Astrocyte of the hippocampus (primary cell): ENCODE measurements at places on chromosomes 7 and 10.

DNA sequence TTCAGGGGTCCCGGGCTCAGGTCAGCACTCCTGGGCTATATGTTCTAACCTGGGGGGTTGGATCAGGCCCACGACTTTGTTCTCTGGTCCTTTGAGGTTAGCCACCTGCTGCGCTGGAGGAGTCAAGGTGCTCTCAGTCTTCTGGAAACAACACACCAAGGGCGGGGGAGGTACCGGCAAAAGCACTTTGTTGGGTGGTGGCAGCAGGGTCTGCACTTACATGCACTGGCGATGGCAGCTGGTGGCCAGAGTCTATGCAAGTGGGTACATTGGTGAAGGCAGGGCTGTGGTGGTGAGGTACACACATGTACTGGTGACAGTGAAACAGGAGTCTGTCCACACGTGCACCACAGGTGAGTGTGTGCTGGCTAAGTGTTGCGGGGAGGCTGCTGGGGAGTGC is 194.2 kb upstream of the MAGI2 start:
- no peak for DNase-seq

- no peak for DNase-seq
Measured at GRCh38 chr7:925601-926000, 28.9 kb downstream of the ADAP1 start.

DNA sequence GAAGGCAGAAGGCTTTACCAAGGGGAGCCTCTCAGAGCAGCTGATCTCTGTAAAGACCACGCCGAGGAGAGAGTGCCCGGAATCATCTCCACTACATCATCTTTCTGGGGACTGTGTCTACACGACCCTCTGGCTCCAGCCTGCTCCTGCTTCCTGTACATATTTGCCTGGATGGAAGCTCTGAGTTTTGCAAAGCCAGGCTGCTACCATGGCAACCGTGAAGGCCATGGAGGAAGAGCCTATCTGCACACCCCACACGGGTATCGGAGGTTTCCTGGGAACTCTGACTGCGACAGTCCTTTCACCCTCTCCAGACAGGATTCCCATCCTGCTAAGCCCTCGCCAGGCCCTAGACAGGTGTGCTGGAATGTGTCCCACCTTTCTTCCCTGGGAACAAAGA is 83.4 kb upstream of the TNRC18 start:
- DNase-seq, result no peak

DNA sequence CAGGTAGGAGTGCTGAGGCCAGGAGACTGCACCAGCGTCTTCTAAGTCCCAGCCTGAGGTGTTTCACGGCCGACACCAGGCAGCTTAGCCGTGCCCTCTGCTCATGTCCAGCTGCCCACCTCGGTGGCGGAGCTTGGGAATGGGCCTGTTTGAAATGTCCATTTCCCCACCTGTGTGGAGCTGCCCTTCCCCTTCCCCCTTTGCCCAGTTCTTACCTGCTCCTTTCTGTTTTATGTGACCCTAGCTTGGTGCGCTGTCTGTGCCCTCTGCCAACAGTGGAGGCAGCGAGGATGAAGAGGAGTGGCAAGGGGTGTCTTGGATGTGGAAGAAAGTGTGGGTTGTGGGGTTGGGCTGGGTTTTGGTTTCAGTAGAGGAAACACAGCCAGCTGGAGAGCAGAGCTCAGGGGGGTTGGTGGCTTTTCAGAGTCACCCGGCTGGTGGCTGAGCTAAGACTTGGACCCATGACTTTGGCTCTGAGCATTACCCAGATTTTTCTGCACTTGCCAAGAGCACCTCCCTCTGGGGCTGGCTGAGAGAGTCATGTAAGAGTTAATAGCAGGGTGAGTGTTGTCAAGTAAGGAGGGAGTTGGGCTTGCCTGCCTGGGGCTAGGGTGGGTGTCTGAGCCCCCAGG is 37.4 kb downstream of the GBX1 start:
- no peak for DNase-seq

DNA sequence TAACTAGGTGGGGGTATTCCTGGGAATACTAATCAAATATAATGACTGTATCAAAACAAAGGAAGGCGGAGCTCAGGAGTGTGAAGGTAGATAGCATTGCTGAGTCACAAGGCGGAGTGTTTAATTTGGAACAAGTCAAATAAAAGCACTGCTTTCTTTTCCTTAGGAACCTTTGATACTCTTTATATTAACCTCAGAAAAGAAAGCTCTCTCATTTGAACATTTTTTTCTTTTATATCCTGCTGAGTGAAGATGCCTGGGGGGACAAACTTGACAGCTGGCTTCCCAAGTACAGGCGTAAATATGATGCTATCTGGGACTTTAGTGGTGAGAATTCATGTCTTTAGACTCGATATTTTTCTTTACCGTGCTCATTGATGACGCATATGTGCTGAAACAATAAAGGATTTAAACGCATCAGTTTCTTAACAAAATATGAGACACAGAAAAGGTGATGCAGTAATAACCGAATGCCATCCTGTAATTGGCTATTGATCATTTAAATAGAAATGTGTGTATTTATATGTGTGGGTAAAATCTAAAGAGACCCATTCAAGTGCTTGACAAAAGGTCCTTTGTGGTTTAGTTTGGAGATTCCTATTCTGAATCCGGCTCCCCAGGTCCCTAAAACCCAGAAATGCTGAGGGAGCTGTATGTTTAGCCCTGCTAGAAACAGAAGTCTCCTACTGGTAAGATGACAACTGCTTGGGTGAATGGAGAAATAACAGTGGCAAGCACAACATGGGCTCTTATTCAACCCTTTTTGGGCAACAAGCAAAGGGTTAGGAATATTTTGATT is 102.7 kb downstream of the PRTFDC1 start:
- DNase-seq, result peak; percentile 58

DNA sequence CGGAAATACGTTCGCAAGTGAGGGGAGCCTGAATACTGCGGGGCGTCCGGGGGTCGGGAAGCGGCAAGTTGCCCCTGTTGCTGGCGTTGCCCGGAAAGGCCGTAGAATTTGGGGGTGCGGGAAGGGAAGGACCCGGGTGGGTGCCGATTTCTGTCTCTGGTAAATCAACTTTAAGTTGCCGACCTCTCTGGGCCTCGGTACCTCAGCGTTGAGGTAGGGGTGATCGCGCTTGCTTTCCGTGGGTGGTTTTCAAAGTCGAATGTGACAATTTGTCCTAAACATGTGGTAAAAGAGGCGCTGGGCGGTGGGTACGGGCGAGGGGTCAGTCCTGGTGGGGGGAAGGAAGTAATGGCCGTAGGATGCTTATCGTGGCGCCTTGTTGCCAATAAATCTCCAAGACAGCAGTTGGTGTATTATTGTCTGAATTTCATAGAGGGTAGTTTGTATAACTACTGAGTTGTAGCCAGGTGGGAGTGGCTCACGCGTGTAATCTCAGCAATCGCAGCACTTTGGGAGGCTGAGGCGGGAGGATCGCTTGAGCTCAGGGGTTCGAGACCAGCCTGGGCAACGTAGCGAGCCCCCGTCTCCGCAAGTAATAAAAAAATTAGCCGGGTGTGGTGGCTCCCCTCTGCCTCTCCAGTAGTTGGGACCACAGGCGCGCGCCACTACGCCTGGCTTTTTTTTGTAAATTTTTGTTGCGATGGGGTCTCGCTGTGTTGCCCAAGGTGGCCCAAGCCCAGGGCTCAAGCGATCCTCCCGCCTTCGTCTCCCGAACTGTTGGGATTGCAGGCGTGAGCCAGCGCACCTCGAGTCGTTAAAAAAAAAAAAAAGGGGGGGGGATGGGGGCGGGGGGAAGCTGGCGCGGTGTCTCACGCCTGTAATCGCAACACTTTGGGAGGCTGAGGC is 644 bp downstream of the BUD23 start:
- no peak for DNase-seq

- peak; percentile 2 for DNase-seq
Measured at GRCh38 chr10:64385355-64385754, 864.2 kb downstream of the REEP3 start.

DNA sequence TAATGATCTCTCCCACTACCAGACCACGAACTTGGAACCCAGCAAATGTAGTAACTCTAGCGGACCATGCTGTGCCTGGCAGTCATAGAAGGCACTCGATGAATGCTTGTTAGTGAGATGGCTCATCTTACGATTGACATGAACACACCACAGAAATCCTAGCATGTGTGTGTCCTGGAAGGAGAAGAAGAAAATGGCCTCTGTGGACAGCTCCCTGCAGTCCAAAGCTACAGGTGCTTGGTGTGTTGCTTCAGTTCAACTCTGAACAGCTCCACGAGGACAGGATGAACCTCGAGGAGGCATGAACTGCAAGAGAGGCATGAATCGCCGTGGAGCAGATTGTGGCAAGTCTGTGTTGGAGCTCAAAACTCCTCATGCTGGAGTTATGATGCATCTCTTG is 93.5 kb downstream of the KLF6 start:
- peak; percentile 42 for DNase-seq

DNA sequence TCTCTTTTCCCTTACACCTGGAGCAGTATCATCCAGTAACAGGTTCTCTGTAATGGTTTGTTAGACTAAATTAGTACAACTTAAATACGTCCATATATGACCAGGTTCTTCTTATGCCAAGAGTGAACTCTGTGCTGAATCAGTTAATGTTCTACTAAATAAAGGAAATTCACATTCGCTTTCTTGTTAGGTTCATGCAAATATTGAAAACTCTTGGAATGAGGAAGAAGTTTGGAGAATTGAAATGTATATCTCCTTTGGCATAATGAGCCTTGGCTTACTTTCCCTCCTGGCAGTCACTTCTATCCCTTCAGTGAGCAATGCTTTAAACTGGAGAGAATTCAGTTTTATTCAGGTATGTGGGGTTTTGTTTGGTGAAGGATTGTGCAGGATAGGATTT is 15.3 kb upstream of the CFAP69 start:
- DNase-seq, result no peak

DNA sequence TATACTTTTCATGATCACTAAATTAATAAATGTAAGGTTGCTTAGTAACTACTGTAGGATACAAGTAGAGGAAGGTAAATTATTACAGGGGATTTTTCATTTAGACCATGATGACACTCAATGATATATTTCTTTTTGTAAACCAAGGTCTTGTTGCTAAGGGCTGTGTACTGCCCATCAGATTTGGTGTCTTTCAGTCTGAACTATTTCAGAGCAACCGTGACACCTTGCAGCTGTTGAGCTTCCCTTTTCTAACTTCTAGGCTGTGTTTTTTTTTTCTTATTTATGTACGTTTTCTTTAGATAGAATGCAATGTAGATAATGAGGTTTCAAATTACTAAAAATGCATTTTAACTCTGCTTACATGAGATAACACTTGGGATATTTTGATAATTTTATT is 292.0 kb upstream of the MBL2 start:
- DNase-seq, result no peak

DNA sequence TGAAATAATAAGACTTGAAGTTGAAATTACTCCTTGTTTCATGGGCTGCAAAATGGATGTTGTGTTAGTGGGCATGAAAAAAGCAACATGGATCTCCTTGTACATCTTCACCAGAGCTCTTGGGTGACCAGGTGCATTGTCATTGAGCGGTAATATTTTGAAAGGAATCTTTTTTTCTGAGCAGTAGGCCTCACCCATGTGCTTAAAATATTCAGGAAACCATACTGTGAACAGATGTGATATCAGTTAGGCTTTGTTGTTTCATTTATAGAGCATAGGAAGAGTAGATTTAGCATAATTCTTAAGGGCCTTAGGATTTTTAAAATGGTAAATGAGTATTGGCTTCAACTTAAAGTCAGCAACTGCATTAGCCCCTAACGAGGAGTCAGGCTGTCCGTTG is 15.3 kb downstream of the STAG3 start:
- DNase-seq, result no peak

- no peak for DNase-seq
Measured at GRCh38 chr10:97627731-97628130, 5.6 kb downstream of the MORN4 start.

- DNase-seq, result no peak
Measured at GRCh38 chr10:79414714-79415113, 30.7 kb downstream of the ZCCHC24 start.

DNA sequence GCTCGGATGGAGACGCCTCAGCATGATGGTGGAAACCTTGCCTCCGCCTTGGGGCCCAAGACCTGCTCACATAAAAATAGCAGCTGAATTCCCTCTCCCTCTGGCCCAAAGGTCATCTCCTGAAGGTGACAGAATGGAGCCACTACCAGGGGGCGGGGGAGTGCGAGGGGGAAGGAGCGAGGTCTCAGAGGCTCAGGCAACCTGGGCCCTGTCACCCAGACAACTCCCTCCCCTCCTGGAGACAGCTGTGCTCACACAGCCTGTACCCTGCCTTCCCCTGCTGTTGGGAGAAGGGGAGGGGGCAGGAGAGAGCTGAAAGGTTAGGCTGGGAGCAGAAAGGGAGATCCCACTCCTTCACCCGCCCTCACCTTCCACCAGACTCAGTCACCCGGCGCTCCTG is 173.0 kb upstream of the RHEB start:
- no peak for DNase-seq

DNA sequence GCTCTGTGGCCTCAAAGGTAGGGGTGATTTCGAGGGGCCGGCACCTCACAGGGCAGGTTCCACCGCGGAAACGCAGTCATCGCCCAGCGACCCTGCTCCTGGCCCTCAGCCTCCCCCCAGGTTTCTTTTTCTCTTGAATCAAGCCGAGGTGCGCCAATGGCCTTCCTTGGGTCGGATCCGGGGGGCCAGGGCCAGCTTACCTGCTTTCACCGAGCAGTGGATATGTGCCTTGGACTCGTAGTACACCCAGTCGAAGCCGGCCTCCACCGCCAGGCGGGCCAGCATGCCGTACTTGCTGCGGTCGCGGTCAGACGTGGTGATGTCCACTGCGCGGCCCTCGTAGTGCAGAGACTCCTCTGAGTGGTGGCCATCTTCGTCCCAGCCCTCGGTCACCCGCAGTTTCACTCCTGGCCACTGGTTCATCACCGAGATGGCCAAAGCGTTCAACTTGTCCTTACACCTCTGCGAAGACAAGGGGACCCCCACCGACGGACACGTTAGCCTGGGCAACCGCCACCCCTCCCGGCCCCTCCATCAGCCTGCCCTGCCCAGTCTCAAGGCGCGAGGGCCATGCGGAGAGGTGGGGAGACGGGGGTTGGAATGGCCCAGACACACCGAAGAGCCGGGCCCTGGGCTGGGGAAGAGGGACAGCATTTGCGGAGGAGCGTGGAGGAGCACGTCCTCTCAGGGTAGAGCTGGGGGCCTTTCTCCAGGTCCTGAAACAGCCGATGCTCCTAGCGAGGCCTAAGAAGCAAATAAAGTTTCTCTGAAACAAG is 6.0 kb downstream of the SHH start:
- DNase-seq, result no peak

- DNase-seq, result no peak
Measured at GRCh38 chr7:3630081-3630480, 329.0 kb downstream of the SDK1 start.

DNA sequence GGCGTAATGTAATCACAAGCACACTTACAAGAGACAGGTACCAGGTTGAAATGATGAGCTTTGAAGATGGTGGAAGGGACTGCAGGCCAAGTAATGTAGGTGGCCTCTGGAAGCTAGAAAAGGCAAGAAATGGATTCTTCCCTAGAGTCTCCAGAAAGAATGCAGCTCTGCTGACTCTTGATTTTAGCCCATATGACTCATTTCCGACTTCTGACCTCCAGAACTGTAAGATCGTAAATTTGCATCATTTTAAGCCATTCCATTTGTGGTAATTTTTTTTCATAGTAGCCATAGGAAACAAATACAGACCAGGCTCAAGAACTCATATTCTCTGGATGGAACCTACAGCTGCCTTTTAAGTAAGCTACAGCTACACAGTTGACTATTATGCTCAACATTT is 315.5 kb downstream of the MAGI2 start:
- no peak for DNase-seq

- peak; percentile 58 for DNase-seq
Measured at GRCh38 chr7:30914596-30914995, 2.9 kb downstream of the AQP1 start.

- DNase-seq, result peak; percentile 81
Measured at GRCh38 chr7:786472-787255, 45.6 kb upstream of the SUN1 start.
